CD4-positive, alpha-beta T cell treated with Interleukin-1 beta for 1 hour (primary cell): ENCODE measurements at places on chromosomes 3 and 15.
A peak's percentile ranks its signal among the peaks of the same experiment; 100 is the strongest.

DNA sequence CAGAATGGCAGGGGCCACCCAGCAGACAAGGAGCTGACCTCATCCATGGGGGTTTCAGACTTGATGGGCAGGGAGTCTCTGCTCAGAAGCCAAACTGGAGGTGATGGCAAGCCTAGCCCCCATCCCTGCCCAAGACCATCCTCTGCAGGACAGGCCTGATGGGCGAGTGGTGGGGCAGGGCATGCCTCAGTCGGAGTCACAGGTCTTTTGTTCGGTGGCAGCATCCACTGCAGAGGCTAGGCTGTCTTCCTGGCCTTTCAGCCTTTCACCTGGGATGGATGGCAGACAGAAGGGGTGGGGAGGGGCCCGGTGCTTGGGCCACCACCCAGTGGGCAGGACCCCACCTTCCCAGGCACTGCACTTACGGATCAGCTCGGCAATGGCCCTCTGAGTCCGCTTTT is 44.4 kb downstream of the PTH1R start:
- DNase-seq, result no peak

- no peak for DNase-seq
Measured at GRCh38 chr3:134145183-134145582, 105.5 kb downstream of the RYK start.

GRCh38 chr3:134029734-134030378 is at the start of gene SLCO2A1:
Gene SLCO2A1 (minus strand): TSS chr3:134029925. CDS start chr3:134029802, 123 bp downstream.
- no peak for DNase-seq

DNA sequence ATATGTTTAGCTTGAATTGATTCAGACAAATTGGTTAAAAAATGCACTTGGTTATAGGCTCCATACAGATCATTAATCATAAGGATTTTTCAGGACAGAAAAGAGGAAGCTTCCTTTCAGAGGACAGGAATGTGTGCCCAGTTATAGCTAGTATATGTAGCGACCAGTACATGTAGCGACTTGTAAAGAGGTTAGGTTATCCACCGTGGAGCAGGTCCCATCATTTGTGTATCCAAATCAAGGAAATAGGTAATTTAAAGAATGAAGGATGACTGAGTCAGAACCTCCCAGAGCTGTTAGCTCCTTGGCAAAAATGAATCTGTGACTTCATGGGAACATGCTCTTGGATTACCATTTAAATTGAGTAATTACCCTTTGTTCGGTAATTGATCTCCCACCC is 15.8 kb upstream of the P2RY12 start:
- DNase-seq, result no peak

- no peak for DNase-seq
Measured at GRCh38 chr3:63726656-63727055, 74.2 kb downstream of the SNTN start.

- DNase-seq, result no peak
Measured at GRCh38 chr3:81245043-81245442, 516.4 kb downstream of the GBE1 start.

GRCh38 chr3:13022348-13023234 is 50.6 kb downstream of the IQSEC1 start:
- DNase-seq, result no peak

- no peak for DNase-seq
Measured at GRCh38 chr15:63089260-63090043, 32.2 kb upstream of the LACTB start.

DNA sequence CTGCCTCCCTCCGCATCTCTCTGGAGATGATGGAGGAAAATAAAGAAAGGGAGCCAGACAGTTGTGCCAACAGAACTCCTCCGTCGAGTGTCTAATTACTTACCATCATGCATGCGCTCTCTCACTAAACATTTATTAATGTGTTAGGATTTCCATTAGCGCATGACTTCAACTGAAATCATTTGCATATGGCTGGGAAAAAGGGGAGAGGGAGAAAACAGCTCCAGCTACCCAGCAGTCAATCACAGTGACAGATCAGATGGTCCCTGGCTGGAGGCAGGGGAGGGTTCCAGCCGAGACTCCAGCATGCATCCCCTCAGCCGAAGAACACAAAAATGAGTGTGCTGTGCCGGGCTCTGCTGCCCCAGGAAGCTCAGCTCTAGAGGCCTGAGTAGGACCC is 6.8 kb upstream of the RHO start:
- no peak for DNase-seq

GRCh38 chr15:88389120-88389519 is 78.1 kb downstream of the MRPL46 start:
- DNase-seq, result no peak

- DNase-seq, result peak; percentile 63
Measured at GRCh38 chr3:170355738-170356595, 1.5 kb upstream of the SKIL start.

DNA sequence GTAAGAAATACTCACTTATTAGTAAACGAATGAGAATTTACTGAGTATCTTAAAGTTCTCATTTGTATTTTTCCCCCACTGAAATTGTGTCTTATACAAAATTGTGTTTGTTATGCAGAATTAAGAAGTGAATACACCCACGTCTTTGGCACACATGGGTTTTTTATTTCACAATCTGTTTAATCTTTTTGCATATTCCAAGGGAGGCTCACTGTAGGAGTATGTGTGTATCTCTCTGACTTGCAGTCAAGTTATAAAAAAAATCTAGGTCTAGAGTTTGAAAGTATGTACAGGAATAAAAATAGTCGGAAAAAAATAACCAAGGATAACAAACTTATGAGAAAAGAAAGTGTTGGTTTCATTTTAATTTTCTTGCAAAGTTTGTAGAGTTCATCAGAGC is 255.2 kb downstream of the PDCD6IP start:
- DNase-seq, result no peak

DNA sequence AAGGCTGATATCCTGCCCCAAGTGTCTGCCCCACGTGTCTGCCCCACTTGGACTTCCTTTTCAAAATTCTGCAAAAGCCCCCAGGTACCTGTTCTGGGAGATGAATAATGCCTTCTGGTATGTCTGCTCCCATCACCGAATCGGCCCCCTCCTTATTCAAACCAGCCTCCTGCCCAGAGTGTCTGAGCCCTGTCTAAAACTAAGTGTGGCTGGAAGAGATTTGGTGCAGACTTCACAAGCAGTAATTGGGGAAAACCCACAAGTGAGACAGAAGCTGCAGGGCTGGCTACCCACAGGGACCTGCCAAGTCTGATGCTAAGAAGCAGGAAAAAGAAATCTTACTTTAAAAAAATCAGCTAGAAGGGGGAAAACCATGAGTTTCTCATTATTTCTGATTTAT is 85.1 kb downstream of the DUT start:
- DNase-seq, result no peak

DNA sequence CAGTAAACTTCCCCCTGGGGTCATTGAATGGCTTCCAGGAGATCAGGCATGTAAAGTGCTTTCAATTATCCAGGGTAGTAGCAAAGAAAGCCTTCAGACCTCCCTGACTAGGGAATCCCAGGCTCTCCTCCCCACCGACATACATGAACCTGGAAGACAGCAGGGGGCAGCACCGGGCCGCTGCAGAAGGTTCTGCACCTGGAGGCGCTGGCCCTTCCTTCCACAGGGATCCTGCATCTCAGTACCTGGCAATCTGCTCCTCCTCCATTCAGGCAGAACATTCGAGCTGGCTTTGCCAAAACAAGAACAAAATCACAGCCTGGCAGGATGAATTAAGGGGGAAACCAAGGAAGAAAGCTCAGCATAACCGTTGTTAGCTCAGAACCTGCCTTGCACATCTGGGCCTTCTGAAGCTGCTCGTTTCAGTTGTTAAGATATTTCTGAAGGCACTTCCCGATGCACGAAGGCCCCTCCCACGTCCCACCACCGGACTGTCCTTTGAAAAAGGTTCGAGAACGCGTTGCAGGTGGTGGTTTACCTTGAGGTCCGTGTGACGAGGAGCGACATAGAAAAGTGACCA is 237.7 kb downstream of the SLCO3A1 start:
- no peak for DNase-seq

- DNase-seq, result no peak
Measured at GRCh38 chr15:85745525-85746150, 49.1 kb downstream of the KLHL25 start.

GRCh38 chr3:141360888-141361598 is 7.3 kb upstream of the ZBTB38 start:
- no peak for DNase-seq

DNA sequence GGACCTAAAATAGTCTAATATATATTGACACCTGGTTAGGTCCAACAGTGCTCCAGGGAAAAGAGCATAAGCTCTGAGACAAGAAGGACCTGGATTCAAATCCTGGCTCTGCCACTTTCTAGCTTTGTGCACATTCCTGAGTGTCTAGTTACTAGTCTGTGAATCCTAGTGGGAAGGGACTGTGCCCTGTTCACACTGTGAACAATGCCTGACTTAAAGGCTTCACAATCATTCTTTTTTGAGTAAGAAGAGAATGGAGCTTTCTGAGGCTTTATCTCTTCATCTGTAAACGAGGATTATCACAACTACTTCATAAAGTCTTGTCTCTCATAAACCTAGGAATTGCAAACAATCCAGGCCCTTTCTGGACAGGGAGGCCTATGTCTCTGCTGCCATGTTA is 235.9 kb downstream of the SOX2 start:
- DNase-seq, result no peak

GRCh38 chr3:185658943-185659342 is 72.8 kb downstream of the SENP2 start:
- DNase-seq, result no peak

GRCh38 chr3:14319654-14320182 is 82.7 kb upstream of the SLC6A6 start:
- DNase-seq, result peak; percentile 24

DNA sequence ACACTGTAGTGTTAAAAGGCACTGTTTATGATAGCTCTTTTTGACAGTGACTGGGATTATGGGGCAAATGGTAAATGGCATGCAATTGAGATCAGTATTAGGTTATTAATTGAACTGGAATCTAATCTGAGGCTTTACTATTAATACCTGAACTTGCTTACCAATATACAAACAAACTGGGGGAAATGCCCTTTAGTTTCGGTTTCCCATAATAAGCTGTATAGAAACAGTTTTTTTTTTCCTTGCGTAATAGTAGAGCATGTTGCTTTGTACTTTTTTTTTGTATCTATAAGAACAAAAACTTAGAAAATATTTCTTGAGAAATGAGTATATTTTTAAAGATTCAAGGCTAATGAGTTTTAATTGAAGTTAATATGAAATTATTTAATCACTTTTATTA is 95.0 kb downstream of the FNDC3B start:
- no peak for DNase-seq

DNA sequence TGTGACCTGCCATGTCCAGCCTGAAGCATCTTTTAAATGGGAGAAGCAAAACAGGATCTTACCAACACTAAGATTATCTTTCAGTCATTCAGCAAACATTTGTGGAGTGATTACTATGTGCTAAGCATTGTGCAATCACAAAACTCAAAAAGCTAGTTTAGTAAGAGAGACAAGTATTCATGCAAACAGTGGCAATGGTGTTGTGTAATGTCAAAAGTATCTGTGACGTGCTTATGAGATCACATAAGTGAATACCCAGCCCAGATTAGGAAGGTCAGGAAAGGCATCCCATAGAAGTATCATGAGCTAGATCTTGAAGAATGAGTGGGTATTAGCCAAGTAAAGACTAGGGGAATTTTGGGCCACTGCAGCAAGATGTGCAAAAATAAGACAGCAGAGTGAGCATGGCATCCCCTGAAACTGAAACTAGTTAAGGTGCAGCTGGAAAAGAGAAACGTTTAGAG is 32.1 kb downstream of the SEC62 start:
- DNase-seq, result no peak

DNA sequence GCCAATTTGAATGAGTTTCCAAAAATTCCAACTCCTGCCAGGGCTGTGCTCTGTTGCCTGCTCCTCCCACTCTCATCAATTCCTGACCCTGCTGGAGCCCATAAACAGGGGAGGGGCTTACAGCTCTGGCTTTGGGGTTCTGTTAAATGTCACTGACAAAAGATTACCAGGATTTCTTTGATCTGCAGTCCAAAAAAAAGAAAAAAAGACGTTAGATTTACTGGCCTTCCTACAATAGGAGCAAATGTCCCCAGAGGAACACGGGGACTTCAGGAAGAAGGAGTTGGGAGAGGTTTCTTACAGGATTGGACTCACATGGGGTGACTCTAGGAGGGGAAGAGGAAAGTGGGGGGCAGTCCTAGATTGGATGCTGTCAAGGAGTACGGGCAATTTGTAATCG is 84.3 kb upstream of the RNF7 start:
- no peak for DNase-seq

DNA sequence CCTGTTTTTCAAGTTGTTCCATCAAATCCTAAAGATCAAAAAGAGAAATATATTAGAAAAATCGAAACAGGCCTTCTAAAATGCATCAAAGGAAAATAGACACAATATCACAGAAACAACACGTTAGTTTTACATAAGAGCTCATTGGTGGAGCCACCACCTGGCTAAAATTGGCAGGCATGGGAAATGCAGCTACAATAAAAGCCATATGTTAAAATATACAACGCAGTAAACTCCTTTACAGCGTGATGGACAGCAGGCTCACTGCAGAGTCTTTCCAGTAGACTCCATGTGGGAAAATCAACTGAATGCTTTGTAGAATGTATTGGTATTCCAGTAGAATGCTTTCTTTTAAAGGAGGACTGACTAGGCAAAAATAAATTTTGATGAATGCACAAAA is 40.9 kb upstream of the MYO5C start:
- DNase-seq, result no peak

DNA sequence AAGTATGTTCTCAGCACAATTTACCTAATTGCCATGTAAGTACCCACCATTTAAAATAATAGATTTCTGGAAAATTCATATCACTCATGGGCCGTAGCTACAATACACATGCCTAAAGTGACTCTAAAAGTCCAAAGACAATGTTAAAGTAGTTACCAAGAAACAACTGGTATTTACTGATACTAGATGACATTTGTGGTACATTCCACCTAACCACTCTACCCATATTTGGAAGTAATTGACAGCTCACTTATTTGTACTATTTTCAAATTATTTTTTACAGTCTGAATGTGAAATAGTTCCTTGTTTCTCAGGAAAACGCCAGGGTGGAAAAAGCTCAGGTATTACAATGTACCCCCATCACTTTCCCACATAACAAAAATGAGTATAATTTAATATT is 573.0 kb downstream of the MECOM start:
- DNase-seq, result no peak

DNA sequence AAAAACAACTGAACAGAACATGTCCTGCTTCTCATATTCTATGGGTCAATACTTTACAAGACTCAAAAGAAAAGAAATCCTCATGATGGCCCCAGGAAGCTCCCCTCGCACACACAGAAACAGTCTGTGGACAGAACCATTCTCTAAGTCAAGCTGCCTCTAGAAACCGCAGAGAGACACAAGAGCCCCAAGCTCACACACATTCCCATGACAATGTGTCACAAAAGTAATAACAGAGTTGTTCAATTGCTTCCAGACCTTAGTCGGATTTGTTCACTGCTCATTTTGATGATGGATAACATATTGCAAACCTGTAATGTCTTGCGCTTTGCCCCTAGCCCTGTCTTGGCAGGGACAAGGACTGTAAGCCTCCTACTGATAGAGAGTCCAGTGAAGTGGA is 60.9 kb downstream of the UMPS start:
- DNase-seq, result no peak

DNA sequence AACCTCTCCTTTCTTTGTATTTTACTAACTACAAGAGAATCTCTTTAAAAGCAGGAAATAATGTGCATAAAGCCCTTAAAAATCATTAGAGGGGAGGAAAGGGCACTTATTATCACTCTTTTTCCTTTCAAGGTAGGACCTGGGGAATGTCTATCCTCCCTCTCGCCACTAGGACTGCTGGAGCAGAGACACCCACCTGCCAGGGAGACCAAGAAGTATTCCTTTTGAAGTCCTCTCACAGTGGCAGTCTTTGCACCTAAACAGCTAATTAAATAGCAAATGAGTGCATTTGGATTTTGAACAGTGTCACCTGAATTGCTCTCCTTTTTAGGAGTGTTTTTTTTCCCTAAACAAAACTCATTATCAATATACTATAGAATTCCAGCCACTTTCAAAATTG is 874.1 kb downstream of the ZPLD1 start:
- DNase-seq, result no peak
